ENCODE measurements at places on chromosomes 7 and 10.

DNA sequence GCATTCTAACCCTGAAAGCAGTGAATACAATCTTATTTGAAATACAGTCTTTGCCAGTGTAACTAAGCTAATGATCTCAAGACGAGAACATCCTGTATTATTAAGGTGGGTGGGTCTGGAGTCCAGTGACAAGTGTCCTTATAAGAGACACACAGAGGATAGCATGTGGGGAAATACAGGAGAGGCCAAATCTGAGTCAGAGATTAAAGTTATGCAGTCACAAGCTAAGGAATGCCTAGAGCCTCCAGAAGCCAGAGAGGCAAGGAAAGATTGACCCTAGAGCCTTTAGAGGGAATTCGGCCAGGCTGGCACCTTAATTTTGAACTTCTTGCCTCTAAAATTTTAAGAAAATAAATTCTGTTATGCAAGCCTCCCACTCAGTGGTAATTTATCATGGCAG lies 87.5 kb upstream of the HGF start:
- no peak for DNase-seq

DNA sequence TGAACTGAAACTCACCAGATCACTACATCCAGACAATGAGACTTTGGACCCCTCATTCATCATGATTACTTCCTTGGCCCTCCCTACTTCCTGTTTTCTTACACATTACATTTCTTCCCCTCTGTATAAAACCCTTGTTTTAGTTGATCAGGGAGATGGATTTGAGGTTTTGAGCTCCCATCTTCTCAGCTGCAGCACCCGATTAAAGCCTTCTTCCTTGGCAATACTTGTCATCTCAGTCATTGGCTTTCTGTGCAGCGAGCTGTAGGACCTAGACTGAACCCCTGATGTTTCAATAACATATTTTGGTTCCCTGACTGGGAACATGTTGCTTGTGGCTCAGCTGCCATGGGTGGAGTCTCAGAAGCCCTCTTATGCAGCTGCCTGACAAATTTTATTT lies 33.1 kb downstream of the NOLC1 start:
- no peak for DNase-seq

- DNase-seq: no peak
These were observed 22.3 kb downstream of the CNPY1 start for GRCh38 chr7:155524018-155524556.

DNA sequence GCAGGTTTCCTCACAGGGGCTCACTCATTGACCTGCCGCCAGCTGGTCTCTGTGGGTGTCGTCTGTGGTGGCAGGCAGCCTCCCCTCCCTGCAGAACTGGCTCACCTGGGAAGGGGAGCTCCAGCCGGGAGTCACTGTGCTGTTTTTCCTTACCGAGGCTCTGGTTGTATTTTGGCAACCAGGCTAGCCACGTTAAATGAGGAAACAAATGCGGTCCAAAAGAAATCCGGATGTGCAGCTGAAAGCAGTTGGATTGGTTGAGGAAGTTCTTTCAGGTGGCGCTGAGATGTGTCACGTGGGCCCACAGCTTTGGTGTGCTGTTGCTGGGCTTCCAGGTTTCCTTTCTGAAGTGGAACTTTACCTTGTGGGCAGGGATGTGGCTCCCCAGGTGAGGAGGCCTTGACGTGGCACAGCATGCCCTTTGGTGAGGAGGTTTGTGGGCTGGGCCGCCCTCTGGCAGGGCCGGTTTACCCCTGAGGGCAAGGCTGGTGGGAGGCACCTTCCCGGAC lies 14.2 kb downstream of the MTURN start:
- DNase-seq: no peak

GRCh38 chr7:43484678-43485395 lies 98.1 kb upstream of the STK17A start:
- no peak for DNase-seq

- DNase-seq: peak; percentile 22
These were observed 85.5 kb downstream of the PRTFDC1 start for GRCh38 chr10:24866604-24867583.

DNA sequence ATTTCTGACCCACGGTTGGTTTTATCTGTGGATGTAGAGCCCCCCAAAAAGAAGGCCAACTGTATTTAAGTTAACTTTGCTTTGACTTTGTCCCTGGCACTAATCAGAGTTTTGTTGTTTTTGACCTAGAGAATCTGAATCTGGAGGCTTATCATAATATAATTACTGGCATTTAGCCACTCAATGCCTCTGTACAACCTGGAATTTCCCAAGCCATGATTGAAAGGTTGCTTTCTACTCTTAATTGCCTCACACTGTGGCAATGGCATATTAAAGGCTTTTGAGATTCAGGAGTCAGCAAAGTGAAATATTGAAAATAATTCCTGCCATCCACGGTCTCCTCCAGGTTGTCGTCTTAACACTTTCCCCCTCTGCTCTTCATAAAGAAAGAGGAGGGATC lies 205.2 kb upstream of the GHITM start:
- no peak for DNase-seq

DNA sequence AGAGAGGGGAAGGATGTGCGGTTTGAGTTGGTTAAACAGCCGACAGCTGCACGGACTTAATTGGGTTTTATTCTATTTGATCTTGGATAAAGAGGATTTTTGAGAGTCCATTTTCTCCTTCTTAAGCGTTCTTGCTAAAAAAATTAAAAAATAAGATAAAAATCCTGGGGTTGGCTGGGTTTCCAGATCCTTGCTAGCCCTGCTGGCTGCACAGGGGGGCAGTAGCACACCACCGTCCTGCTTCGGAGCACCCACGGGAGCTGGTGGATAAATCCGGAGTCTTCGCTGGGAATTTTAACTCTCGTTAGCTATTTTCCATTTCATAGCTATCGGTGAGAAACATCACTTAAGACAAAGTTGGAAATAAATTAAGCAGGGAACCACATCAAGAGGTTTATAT lies 792.0 kb downstream of the TYW1 start:
- DNase-seq: no peak

GRCh38 chr10:31083765-31084184 lies 52.1 kb upstream of the ZNF438 start:
- peak; percentile 65 for DNase-seq

- no peak for DNase-seq
These were observed 140.7 kb upstream of the HABP2 start for GRCh38 chr10:113412161-113412560.

DNA sequence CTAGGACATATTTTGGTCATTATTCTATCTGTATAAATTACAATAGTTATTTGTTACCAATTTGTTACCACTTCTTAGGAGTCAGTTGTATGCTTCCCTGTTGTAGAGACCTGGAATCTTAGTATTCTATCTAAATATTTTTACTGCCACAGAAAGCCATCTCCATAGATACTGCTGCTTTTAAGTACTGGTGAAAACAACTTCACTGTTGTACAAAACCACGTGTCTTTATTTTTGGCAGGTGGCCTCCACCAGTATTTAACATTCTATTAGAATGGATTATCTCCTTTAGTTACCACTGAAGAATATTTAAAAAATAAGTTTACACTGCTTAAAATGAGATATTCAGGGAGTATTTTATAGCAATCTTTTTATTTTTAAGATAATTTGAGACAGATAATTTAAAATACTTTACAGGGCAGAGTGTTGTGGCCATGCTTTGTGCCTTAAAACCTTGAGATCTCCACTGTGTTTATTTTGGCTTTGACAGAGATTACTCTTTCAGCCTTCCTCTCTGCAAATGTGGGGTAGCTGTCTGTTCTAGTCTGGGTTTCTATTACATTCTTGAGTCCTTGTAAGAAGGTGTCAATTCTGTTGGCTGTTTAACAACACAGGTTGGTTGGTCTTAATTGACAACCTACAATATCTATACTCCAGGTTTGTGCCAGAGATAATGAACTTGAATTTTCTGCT lies 185.6 kb downstream of the LRRC4 start:
- no peak for DNase-seq

- no peak for DNase-seq
These were observed 131.1 kb downstream of the WDR37 start for GRCh38 chr10:1187151-1187854.

DNA sequence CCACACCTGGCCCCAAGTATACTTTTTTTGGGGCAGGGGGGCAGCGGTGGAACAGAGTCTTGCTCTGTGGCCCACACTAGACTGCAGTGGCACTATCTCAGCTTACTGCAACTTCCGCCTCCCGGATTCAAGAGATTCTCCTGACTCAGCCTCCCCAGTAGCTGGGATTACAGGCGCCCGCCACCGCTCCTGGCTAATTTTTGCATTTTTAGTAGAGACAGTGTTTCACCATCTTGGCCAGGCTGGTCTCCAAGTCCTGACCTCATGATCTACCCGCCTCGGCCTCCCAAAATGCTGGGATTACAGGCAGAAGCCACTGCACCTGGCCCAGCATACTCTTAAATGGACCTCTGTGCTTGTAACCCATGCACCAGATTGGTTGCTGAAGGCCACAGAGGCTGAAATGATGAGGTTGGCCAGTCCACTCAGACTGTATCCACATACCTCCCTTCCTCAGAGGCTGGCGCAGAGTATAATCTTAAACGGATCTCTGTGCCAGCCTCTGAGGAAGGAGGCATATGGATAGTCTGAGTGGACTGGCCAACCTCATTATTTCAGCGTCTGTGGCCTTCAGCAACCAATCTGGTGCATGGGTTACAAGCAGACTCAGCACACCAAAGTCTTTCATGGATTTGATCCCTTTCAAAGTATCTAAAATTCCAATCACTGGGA lies 3.0 kb downstream of the CALN1 start:
- DNase-seq: no peak

GRCh38 chr10:21334891-21335696 lies 190.4 kb downstream of the SKIDA1 start:
- no peak for DNase-seq

DNA sequence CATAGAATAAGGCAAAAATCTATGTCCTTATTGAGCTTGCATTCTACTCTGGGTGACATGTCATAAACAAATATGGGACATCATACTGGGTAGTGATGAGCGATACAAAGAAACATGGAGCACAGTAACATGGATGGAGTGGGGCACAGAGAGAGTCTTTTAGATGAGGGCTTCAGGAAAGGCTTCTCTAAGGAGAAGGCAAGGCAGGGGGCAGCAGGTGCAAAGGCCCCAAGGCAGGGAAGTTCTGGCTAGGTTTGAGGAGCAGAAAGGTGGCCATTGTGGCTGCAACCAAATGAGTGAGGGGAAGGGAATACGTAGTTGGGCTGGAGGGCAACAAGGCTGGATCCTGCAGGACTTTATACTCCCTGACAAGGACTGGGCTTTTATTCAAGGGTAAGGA lies 211.4 kb downstream of the HERPUD2 start:
- no peak for DNase-seq

- DNase-seq: no peak
These were observed 5.5 kb upstream of the ZNF316 start for GRCh38 chr7:6631605-6632004.

GRCh38 chr7:73623798-73624668 lies at the start of gene MLXIPL:
Gene MLXIPL, minus strand, starts transcription at chr7:73624522. Its CDS starts 30 bp downstream, at chr7:73624492.
- no peak for DNase-seq

DNA sequence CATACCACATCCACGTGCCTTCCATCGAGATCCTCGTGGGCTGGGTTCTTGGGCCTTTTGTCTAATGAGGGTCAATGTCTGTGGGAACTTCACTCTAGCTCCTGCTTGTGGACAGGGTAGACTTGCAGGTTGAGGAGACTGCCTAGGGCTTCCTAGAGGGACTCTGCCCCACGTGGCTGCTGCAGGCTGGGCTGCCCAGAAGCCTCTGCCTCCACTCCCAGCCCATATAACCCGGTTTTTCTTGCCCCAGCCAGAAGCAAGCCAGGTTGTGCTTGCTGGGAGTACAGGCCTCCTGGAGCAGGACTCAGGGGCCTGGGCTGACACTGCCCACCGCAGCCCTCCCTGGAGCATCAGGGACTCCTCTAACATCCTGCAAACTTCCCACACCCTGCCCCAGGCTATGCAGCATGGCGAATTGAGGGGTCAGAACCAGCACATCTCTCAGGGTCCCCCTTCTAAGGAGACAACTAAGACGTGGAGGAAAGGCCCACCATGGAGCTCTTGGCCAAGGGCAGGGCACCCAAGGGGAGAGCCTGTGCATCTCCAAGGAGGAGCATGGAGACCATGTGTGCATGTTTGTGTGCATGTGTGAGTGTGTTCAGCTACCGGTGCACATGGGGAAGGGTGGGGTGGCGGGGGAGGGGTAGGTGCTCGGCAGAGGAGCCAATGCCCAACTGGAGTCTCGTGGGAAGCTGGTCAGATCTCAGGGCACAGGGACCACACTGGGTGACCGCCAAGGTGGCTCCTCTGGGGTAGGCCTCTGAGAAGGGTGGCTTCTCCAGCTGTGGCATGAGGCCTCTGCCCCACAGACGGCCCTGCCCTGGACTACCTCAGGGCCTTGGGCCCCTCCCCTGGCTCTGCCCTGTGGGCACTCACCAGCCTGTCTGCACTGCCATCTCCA lies 62.6 kb downstream of the RASGEF1A start:
- no peak for DNase-seq

DNA sequence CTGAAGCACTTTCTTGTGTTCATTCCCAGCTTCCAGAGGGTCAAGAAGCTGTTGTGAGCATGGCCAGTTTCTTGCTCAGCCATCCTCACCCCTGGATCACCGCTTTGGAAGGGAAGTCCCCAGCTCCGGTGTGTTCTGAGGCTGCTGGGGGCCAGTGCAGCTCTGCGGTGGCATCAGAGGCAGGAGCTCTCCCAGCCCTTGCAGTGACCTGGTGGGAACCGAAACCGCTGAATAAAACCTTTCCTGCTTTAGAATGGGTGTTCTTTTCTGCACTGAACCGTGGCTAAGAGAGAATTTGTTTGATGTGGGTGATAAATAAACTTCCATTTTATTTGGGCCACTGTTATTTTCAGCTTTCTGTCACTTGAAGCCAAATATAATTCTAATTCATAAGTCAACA lies 450.9 kb upstream of the VSTM2A start:
- DNase-seq: no peak

GRCh38 chr10:12921163-12921562 lies 80.3 kb downstream of the CCDC3 start:
- DNase-seq: no peak

DNA sequence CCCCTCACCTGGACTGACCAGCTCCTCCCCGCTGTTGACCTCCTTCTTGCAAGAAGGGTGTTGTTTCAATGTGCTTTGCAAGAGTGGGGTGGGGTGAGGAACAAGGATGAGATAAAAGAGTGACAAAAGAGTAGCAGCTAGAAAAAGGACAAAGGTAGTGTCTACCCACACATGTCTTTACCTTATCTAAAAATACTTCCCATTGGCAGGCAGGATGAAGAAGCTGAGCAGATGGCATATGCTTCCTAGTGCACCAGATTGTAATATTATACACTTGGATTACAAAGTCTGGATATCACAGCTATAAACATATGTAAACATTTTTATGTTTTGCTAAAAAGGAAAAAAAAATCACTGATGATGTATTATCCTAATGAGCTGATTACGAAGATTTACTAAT lies 34.5 kb downstream of the CHN2 start:
- no peak for DNase-seq

GRCh38 chr10:93436591-93437085 lies 45.5 kb downstream of the MYOF start:
- DNase-seq: no peak

GRCh38 chr10:63717027-63717715 lies 196.0 kb downstream of the REEP3 start:
- DNase-seq: no peak

DNA sequence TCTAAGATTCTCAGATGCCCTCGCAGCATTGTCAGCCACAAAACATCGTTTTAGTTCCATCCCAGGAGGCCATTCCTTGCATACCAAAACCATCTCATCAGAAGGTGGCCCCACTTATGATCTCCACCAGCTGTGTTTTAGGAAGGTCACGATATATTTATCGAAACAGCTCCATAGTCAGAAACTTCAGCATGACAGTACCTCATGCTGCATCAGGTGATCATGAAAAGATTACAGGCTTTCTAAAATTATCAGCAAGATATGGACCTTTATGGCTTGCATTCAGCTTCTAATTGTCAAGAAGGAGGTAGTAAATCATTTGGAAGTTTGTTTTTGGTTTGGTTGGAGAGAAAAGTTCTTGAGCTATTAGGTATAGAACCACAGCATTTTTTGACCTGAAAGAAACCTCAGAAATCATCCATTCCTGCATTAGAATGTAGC lies 20.0 kb downstream of the JAZF1 start:
- no peak for DNase-seq
